A549 treated with DMSO at 1 μM for 4 hours (cell line): ENCODE measurements at places on chromosomes 6 and 20. TPM values are rescaled to one million over a fixed set of nuclear protein-coding genes. Genes with fewer than 3 reads are reported as not detected.

The CLPSL2 gene
- total RNA-seq: 0.38 to 0.76 TPM (median 0.57 TPM) in 4 of 5 replicates, not detected in the other

The VWA7 gene
- total RNA-seq: 1.4 to 2.0 TPM (median 1.8 TPM) in 5 replicates

The ZSCAN31 gene
- 1.6 to 2.8 TPM (median 2.2 TPM) in 5 replicates for total RNA-seq

The C6orf118 gene
- total RNA-seq: 0.05 to 0.28 TPM (median 0.16 TPM) in 5 replicates

The CTCFL gene
- total RNA-seq: not detected in 5 replicates

The LGSN gene
- 2.7 to 4.8 TPM (median 4.1 TPM) in 5 replicates for total RNA-seq

The EBF4 gene
- 1.8 to 3.5 TPM (median 2.6 TPM) in 5 replicates for total RNA-seq

The TLDC2 gene
- total RNA-seq: not detected in 5 replicates

The SLC32A1 gene
- total RNA-seq: not detected in 5 replicates

The CRISP2 gene
- not detected in 5 replicates for total RNA-seq

The FAM229B gene
- 5.2 to 9.3 TPM (median 9.2 TPM) in 5 replicates for total RNA-seq

The ULBP1 gene
- total RNA-seq: 0.84 to 1.1 TPM (median 1.0 TPM) in 5 replicates

The CNBD2 gene
- total RNA-seq: 5.0 to 6.8 TPM (median 6.3 TPM) in 5 replicates

The TM9SF4 gene
- total RNA-seq: 38.0 to 42.1 TPM (median 40.2 TPM) in 5 replicates

The OSER1 gene
- total RNA-seq: 49.0 to 58.2 TPM (median 56.7 TPM) in 5 replicates

The CST2 gene
- 0.14 to 0.52 TPM (median 0.28 TPM) in 3 of 5 replicates, not detected in the others for total RNA-seq

The MYCT1 gene
- total RNA-seq: 0.03 to 0.12 TPM (median 0.05 TPM) in 3 of 5 replicates, not detected in the others

The TNNC2 gene
- total RNA-seq: 0.31 TPM in 1 of 5 replicates, not detected in the others

The DBNDD2 gene
- total RNA-seq: 24.5 to 28.8 TPM (median 25.3 TPM) in 5 replicates

The MAP7 gene
- 29.3 to 44.5 TPM (median 38.0 TPM) in 5 replicates for total RNA-seq

The KHDC1L gene
- 0.20 to 0.81 TPM (median 0.35 TPM) in 4 of 5 replicates, not detected in the other for total RNA-seq

The RBPJL gene
- total RNA-seq: not detected in 5 replicates

The CST9L gene
- total RNA-seq: not detected in 5 replicates
